Chondrocyte (in vitro differentiated cells): ENCODE measurements at places on chromosomes 7 and 10.

GRCh38 chr10:122112625-122113160 is 123.7 kb downstream of the TACC2 start:
- no peaks in the 10 kb centered on the region for H3K36me3 ChIP-seq
- H3K4me1 ChIP-seq = peaks cover 48% of the 10 kb centered on the region
- DNase-seq = no peak
- peak overlapping the region; percentile 98 for H3K27ac ChIP-seq

GRCh38 chr7:38222481-38223096 is 44.5 kb downstream of the STARD3NL start:
- H3K4me1 ChIP-seq = peaks cover 5% of the 10 kb centered on the region
- H3K27me3 ChIP-seq = no peaks in the 10 kb centered on the region
- H3K36me3 ChIP-seq = peaks cover 17% of the 10 kb centered on the region
- H3K27ac ChIP-seq = no peak overlapping the region
- DNase-seq = no peak
- H3K4me3 ChIP-seq = no peak overlapping the region

- no peak for DNase-seq
- no peaks in the 10 kb centered on the region for H3K4me1 ChIP-seq
- no peaks in the 10 kb centered on the region for H3K27me3 ChIP-seq
- no peak overlapping the region for H3K4me3 ChIP-seq
- no peaks in the 10 kb centered on the region for H3K36me3 ChIP-seq
Measured at GRCh38 chr10:47412869-47413268, 28.8 kb upstream of the ZNF488 start.

DNA sequence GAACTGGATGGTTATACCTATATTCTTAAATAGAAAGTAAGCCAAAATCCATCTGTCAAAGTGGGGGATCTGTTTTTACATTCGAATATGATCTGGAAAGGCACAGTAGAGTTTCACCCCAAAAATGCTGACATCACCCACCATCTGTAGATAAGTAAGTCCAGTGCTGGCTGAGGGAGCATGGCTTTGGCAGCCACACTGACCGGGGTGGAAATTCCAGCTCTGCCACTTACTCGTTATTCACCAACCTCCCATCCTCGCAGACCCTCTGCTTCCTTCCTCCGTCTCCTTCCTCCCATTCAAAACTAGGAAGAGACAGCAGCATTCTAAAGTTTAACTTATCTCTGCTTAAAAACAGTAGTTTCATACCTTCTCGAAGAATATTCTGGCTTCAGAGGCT is 84.9 kb upstream of the GATA3 start:
- no peaks in the 10 kb centered on the region for H3K27me3 ChIP-seq
- no peak overlapping the region for H3K4me3 ChIP-seq
- no peak for DNase-seq
- peaks cover 9% of the 10 kb centered on the region for H3K36me3 ChIP-seq

- H3K4me3 ChIP-seq = no peak overlapping the region
- H3K4me1 ChIP-seq = peaks cover 4% of the 10 kb centered on the region
- peaks cover 9% of the 10 kb centered on the region for H3K27me3 ChIP-seq
- H3K36me3 ChIP-seq = no peaks in the 10 kb centered on the region
- no peak for DNase-seq
- no peak overlapping the region for H3K27ac ChIP-seq
Measured at GRCh38 chr7:99794585-99795502, 10.9 kb upstream of the CYP3A4 start.

GRCh38 chr7:32257621-32258020 is 187.4 kb upstream of the PDE1C start:
- DNase-seq = no peak
- H3K27me3 ChIP-seq = peaks cover 4% of the 10 kb centered on the region
- H3K27ac ChIP-seq = no peak overlapping the region
- no peaks in the 10 kb centered on the region for H3K36me3 ChIP-seq
- no peak overlapping the region for H3K4me3 ChIP-seq

GRCh38 chr10:82969405-82969804 is 1094.4 kb downstream of the NRG3 start:
- H3K4me1 ChIP-seq = no peaks in the 10 kb centered on the region
- no peak overlapping the region for H3K4me3 ChIP-seq
- no peaks in the 10 kb centered on the region for H3K36me3 ChIP-seq
- no peak overlapping the region for H3K27ac ChIP-seq

DNA sequence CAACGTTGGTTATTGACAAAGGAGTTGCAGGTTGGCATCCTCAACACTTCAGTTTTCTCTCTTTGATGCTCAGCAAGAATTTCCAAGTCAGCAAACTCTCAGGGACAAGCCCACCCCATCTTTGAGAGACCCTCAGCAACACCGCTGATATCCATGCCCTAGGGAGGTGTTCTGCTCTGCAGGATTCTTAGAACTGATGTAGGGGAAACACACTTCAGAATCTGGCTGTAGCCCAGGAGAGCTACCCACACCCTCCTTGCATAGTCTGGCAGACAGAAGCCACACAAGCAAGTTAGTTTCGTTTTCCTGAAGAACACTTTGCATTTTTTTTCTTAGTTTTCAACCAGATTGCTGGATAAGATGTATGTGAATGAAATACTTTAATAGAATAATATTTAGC is 822 bp downstream of the SAMD9L start:
- H3K27ac ChIP-seq = peak overlapping the region; percentile 13
- DNase-seq = no peak

DNA sequence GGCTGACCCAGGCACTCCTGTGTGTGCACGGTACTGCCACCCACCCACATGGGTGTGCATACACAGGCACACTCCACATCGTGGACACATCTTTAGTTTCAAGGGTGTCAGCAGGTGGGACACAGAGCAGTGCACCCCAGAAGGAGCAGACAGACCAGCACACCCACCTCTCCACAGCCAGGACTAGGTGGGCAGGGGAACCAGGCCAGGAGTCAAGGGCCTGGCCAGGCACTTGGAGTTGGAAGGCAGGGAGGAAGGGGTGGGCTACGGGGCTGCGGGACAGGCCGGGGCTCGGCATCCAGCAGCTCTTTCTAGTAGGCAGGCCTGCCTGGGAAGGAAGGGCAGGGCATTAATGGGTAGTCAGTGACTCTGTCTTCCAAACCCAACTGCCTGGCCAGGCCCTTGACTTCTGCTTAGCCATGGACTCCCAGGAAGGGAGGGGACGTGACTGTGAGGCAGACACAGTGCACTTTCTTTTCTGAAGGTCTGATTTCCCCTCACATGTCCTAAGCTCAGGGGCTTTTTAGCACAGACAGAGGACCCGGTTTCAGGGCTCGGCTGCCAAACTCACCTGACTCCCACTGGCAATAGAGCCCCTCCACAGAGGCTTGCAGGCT is 14.6 kb downstream of the RASGEF1A start:
- peaks cover 11% of the 10 kb centered on the region for H3K27me3 ChIP-seq
- H3K36me3 ChIP-seq = peaks cover 1% of the 10 kb centered on the region
- DNase-seq = no peak

GRCh38 chr10:59354434-59354833 is 7.9 kb downstream of the FAM13C start:
- H3K36me3 ChIP-seq = peaks cover 6% of the 10 kb centered on the region
- no peak overlapping the region for H3K27ac ChIP-seq
- H3K4me1 ChIP-seq = no peaks in the 10 kb centered on the region

- H3K27me3 ChIP-seq = no peaks in the 10 kb centered on the region
- H3K36me3 ChIP-seq = no peaks in the 10 kb centered on the region
- no peak overlapping the region for H3K4me3 ChIP-seq
- peaks cover 71% of the 10 kb centered on the region for H3K4me1 ChIP-seq
- DNase-seq = no peak
Measured at GRCh38 chr10:79098596-79099015, 29.8 kb downstream of the ZMIZ1 start.

GRCh38 chr7:86295526-86295925 is 348.2 kb upstream of the GRM3 start:
- no peaks in the 10 kb centered on the region for H3K4me1 ChIP-seq
- H3K36me3 ChIP-seq = no peaks in the 10 kb centered on the region
- H3K27ac ChIP-seq = no peak overlapping the region
- DNase-seq = no peak
- peaks cover 11% of the 10 kb centered on the region for H3K27me3 ChIP-seq

GRCh38 chr7:3917436-3917835 is 616.4 kb downstream of the SDK1 start:
- H3K27me3 ChIP-seq = no peaks in the 10 kb centered on the region
- no peak overlapping the region for H3K27ac ChIP-seq
- H3K36me3 ChIP-seq = no peaks in the 10 kb centered on the region
- H3K4me1 ChIP-seq = peaks cover 15% of the 10 kb centered on the region

DNA sequence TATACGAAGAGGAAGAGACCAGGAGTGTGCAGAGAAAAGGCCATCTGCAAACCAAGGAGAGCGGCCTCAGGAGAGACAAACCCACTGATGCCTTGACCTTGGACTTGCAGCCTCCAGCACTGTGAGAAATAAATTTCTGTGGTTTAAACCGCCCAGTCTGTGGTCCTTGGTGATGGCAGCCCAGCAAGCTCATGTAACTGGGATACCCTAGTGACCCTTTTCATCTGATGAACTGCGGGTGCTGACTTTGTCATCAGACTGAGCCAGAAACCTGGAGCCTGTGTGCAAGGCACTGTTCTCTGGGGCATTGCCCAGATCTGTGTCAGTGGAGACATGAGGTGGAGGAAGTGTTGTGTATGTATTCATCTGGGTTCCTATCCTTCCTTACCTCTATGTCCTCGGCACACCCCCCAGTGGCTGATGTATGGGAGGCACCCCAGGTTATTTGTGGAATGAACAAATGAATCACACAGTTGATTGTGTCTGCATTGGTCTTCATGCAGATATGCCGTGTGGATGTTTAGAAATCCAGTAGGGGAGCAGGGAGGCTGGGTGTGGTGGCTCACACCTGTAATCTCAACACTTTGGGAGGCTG is 64.5 kb upstream of the BTBD16 start:
- no peak overlapping the region for H3K4me3 ChIP-seq
- no peak overlapping the region for H3K27ac ChIP-seq
- no peak for DNase-seq

DNA sequence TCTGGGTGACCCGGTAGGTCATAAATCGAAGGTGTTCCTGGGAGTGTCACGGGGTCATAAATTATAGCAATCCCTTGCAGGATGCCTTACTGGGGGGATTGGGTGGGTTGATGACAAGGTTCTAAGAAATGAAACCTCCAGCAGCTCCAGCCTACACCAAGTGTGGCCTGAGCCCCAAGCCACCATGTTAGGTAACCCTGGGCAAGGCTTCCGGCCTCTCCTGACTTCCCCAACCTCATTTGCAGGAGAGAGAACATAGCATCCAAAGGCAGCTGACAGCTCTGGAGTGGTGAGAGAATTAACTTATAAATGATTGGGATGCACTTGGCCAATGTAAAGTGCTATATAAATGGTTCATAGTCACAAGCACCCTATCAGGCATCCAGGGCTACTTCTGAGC is 52.8 kb upstream of the TMEM273 start:
- H3K27ac ChIP-seq = no peak overlapping the region
- no peak for DNase-seq
- no peaks in the 10 kb centered on the region for H3K4me1 ChIP-seq
- H3K27me3 ChIP-seq = peaks cover 10% of the 10 kb centered on the region
- no peaks in the 10 kb centered on the region for H3K36me3 ChIP-seq

GRCh38 chr7:2969398-2970306 is 74.0 kb downstream of the CARD11 start:
- H3K36me3 ChIP-seq = peaks cover 1% of the 10 kb centered on the region
- H3K27ac ChIP-seq = no peak overlapping the region
- no peaks in the 10 kb centered on the region for H3K4me1 ChIP-seq
- H3K27me3 ChIP-seq = peaks cover 10% of the 10 kb centered on the region
- no peak overlapping the region for H3K4me3 ChIP-seq

DNA sequence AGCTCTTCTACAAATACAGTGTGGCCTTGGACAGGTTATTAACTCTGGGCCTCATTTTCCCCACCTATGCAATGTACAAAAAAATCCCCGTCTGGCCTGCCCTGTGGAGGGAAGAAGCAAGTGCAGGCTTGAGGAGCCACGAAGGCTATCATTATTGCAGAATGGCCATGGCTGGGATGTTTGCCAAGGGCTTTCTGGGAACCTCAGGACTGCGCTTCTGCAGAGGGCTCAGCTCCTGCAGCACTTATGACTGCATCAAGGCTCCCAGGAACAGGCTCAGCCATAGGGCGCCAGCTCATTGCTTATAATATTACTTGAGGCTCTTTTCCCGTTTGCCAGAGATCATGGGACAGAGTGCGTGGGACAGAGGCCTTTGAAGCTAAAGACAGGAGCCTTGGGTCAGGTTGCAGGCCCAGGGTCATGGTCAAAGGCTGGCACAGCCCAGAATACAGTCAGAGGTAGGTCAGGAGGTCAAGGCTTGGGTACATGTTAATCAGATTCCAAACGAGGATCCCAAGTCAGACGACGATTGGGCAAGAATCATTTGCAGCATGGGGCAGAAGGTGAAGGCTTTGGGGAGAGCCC is 20.6 kb upstream of the C10orf105 start:
- no peaks in the 10 kb centered on the region for H3K36me3 ChIP-seq
- H3K27ac ChIP-seq = no peak overlapping the region
- no peaks in the 10 kb centered on the region for H3K27me3 ChIP-seq
- no peak overlapping the region for H3K4me3 ChIP-seq
- DNase-seq = no peak
- no peaks in the 10 kb centered on the region for H3K4me1 ChIP-seq

DNA sequence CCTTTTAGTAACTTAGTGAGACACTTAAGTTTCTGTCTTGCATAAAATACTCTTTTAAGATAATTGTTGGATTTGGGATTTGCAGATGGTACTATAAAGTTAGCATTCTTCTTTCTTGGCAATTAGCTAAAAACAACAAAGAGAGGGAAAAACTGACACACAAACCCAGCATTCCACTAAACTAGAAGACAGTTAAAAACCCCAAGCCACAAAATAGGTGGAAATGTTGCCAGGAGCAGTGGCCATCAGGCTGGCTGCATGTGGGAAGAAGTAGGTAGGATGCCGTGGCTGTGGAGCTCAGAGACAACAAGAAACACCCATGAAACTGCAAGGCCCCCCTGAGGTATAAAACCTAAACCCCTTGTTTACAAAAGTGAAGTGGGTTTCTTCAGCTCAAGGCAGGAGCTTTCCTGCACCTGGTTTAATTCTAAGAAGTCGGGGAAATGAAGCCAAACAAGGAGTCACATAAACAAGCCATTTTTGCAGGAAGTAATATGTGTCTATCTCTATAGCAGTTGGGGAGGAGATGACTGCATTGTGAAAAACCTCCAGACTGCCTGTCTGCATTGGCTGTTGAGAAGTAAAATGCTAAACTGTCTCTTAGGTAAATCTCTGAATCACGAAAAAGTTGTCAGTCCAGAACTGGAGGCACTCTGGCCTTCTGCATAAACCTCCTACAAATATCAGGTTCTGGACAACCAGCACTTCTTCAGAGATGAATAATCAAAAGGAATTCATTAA is 9.5 kb downstream of the RAB18 start:
- peaks cover 20% of the 10 kb centered on the region for H3K36me3 ChIP-seq

- H3K4me3 ChIP-seq = no peak overlapping the region
- H3K36me3 ChIP-seq = peaks cover under 1% of the 10 kb centered on the region
- no peak overlapping the region for H3K27ac ChIP-seq
- no peaks in the 10 kb centered on the region for H3K27me3 ChIP-seq
Measured at GRCh38 chr10:119377958-119378736, 164.4 kb downstream of the RGS10 start.

GRCh38 chr10:75815066-75815465 is 383.6 kb downstream of the LRMDA start:
- no peak overlapping the region for H3K27ac ChIP-seq
- H3K4me1 ChIP-seq = no peaks in the 10 kb centered on the region
- no peaks in the 10 kb centered on the region for H3K36me3 ChIP-seq
